ENCODE measurements at places on chromosomes 2 and 18.

DNA sequence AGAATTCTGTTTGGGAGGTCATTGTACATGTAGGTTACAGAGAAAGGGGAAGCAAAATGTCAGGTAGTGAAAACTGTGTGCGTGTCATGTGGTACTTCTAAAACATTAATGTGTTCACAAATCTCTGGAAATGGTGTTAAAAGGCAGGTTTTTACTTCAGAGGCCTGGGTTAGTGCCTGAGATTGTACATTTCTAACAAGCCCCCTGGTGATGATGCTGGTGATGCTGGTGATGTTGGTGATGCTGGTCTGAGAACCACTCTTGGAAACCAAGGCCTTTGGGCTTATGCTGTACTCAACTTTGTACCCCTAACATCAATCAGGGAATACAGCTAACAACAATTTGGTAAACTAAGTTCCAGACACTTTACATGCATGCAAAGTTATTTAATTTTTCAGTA lies 187.1 kb downstream of the SCG2 start:
- DNase-seq, result no peak
- H3K4me3 ChIP-seq, result no peak overlapping the region
- no peaks in the 10 kb centered on the region for H3K36me3 ChIP-seq
- no peak overlapping the region for H3K27ac ChIP-seq
- H3K27me3 ChIP-seq, result no peaks in the 10 kb centered on the region
- no peaks in the 10 kb centered on the region for H3K4me1 ChIP-seq

- H3K36me3 ChIP-seq, result peaks cover 13% of the 10 kb centered on the region
- no peaks in the 10 kb centered on the region for H3K27me3 ChIP-seq
- H3K4me1 ChIP-seq, result peaks cover 22% of the 10 kb centered on the region
- peak; percentile 51 for DNase-seq
- H3K4me3 ChIP-seq, result peak overlapping the region; percentile 100
Measured at GRCh38 chr2:152718909-152719645, 657 bp downstream of the ARL6IP6 start.

GRCh38 chr18:41131050-41131449 lies 824.0 kb upstream of the PIK3C3 start:
- H3K36me3 ChIP-seq, result no peaks in the 10 kb centered on the region
- H3K4me3 ChIP-seq, result no peak overlapping the region
- H3K4me1 ChIP-seq, result no peaks in the 10 kb centered on the region
- H3K27me3 ChIP-seq, result no peaks in the 10 kb centered on the region

- H3K36me3 ChIP-seq, result no peaks in the 10 kb centered on the region
- no peaks in the 10 kb centered on the region for H3K27me3 ChIP-seq
- H3K4me3 ChIP-seq, result peak overlapping the region; percentile 65
- no peak overlapping the region for H3K27ac ChIP-seq
- peak; percentile 77 for DNase-seq
Measured at GRCh38 chr2:130336877-130337734, 5.6 kb upstream of the IMP4 start.

DNA sequence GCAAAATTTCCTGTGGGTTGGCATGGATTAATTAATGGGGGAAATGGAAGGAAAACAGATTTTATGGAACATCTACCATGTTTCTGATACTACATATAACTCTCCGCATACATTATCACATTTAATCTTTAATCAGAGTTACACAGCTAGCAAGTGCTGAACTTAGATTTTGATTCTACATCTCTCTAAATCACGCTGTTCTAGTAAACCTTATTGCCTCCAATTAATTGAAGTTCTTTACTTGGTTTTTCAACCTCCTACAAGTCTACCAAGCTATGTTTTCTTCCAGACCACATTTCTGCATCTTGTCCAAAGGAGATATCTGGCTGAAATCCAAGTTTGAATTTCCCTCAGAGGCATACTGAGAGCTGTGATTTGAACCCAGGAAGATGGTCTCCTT lies 125.8 kb upstream of the GAREM1 start:
- DNase-seq, result no peak
- H3K4me3 ChIP-seq, result no peak overlapping the region
- no peaks in the 10 kb centered on the region for H3K36me3 ChIP-seq
- no peaks in the 10 kb centered on the region for H3K4me1 ChIP-seq
- H3K27me3 ChIP-seq, result no peaks in the 10 kb centered on the region

DNA sequence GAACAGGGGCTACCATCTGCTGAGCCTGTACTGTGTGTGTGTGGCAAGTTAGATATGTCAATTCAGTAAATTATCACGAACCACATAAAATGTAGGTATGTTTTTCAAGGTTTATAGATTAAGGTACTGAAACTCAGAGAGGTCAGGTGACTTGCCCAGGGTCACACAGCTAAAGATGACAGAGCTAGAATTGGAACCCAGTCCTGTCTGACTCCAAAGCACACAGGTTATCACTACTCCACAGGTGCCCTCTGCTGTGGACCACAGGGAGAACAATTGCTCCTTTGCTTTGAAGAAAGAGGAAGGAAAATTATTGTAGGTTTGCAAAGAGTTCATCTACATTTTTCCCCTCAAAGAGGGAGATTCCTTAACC lies 229.7 kb upstream of the AGAP1 start:
- no peak overlapping the region for H3K4me3 ChIP-seq
- no peaks in the 10 kb centered on the region for H3K36me3 ChIP-seq
- H3K27me3 ChIP-seq, result peaks cover 88% of the 10 kb centered on the region
- no peak overlapping the region for H3K27ac ChIP-seq
- no peak for DNase-seq

GRCh38 chr2:150485871-150486538 lies 1.5 kb downstream of the RND3 start:
- DNase-seq, result peak; percentile 26
- peaks cover 28% of the 10 kb centered on the region for H3K4me1 ChIP-seq
- H3K27ac ChIP-seq, result no peak overlapping the region
- peaks cover 73% of the 10 kb centered on the region for H3K27me3 ChIP-seq
- no peaks in the 10 kb centered on the region for H3K36me3 ChIP-seq

DNA sequence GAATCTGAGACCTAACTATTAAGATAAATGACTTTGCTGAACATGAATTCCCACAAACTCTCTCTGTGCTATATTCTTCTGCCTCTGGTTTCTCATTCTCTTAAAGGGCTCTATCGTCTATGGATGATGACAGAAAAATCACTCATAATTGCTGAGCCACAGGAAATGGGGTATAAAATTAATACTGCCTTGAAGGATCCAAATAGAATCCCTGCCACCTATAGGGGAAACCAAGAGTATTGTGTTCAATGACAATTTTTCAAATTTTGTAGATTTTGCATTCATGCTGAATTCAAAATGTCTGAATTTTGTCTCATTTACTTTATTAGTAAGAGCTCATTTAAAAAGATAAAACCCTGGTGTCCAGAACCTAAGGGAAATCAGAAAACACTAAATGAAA lies 235.8 kb downstream of the RBM43 start:
- no peaks in the 10 kb centered on the region for H3K36me3 ChIP-seq
- H3K27ac ChIP-seq, result no peak overlapping the region
- H3K4me1 ChIP-seq, result no peaks in the 10 kb centered on the region

GRCh38 chr2:158745067-158745865 lies 49.9 kb upstream of the DAPL1 start:
- no peaks in the 10 kb centered on the region for H3K27me3 ChIP-seq
- H3K36me3 ChIP-seq, result no peaks in the 10 kb centered on the region
- no peak overlapping the region for H3K27ac ChIP-seq
- H3K4me3 ChIP-seq, result no peak overlapping the region
- H3K4me1 ChIP-seq, result no peaks in the 10 kb centered on the region
- peak; percentile 67 for DNase-seq

- H3K4me3 ChIP-seq, result no peak overlapping the region
- H3K36me3 ChIP-seq, result no peaks in the 10 kb centered on the region
- no peaks in the 10 kb centered on the region for H3K27me3 ChIP-seq
- no peak for DNase-seq
- no peaks in the 10 kb centered on the region for H3K4me1 ChIP-seq
- H3K27ac ChIP-seq, result no peak overlapping the region
Measured at GRCh38 chr2:107108556-107108955, 222.6 kb upstream of the ST6GAL2 start.

DNA sequence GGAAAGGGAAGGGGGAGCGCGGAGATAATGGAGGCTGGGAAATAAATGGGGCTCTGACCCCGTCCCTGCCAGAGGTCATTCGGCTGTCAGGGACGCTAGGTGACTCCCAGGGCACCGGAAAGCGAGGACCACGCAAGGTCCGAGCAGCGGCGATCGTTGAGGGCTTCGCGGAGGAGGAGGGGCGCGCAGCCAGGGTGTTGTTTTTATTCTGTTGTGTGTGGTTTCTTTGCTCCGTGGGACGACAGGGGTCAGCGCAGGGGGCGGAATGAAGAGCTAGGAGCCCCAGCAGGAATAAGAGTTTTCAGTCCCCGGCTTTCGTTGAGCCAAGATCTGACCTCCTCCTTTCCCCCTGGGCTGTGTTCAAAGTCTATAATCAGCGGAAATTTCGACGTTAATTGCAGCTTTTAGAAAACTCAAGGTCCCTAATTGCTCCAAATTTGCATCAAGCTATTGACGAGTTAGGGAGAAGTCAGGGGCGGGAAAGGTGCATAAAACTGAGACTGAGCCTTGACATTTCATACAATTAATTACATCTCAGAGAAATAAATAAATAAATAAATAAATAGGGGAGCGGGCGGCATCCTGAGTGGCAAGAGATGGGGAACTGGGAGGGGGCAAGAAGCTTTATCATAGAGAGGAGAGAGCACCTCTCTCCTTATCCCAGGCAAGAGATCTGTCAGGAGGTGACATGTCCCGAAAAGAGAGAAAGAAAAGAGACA lies 2.2 kb downstream of the GAD1 start:
- no peaks in the 10 kb centered on the region for H3K36me3 ChIP-seq
- peaks cover 62% of the 10 kb centered on the region for H3K4me1 ChIP-seq
- H3K27ac ChIP-seq, result no peak overlapping the region
- no peak overlapping the region for H3K4me3 ChIP-seq

DNA sequence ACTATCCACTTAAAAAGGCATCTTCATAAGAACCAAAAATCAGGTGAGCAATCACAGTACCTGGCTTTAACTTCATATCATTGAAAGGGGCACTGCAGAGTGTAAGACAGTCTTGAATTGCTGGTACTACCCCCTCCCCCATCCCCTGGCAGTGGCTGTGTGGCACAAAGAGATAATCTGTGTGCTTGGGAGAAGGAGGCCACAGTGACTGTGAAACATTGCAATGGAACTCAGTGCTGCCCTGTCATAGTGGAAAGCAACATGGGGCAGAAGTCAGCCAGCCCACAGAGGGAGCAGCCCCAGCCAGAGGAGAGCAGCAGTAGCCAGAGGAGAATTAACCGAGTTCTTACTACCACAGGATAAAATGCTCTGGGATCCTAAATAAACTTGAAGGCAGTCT lies 45.3 kb upstream of the UGP2 start:
- peak; percentile 18 for DNase-seq
- H3K4me1 ChIP-seq, result no peaks in the 10 kb centered on the region
- no peaks in the 10 kb centered on the region for H3K36me3 ChIP-seq
- no peak overlapping the region for H3K27ac ChIP-seq
- H3K27me3 ChIP-seq, result no peaks in the 10 kb centered on the region

DNA sequence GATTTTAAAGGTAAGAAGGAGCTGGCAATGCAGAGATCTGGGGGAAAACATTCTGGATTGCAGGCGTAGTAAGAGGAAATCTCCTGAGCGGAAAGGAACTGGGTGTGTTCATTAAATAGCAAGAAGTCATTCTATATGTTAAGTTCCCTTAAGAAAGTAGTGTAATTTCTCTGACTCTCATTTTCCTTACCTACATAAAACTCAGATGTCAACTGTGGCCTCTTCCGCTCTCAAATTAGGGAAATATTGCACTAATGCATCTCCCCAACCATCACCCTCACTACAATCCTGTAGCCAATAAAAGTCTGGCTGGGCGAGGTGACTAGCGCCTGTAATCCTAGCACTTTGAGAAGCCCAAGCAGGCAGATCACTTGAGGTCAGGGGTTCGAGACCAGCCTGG lies 89.0 kb upstream of the CDC42EP3 start:
- DNase-seq, result no peak
- H3K4me1 ChIP-seq, result peaks cover 3% of the 10 kb centered on the region
- H3K4me3 ChIP-seq, result no peak overlapping the region
- H3K36me3 ChIP-seq, result no peaks in the 10 kb centered on the region

GRCh38 chr18:13653746-13654433 lies 72.5 kb downstream of the FAM210A start:
- no peak overlapping the region for H3K27ac ChIP-seq
- H3K36me3 ChIP-seq, result no peaks in the 10 kb centered on the region
- H3K4me1 ChIP-seq, result no peaks in the 10 kb centered on the region
- no peak overlapping the region for H3K4me3 ChIP-seq

GRCh38 chr2:212904646-212905045 lies 246.8 kb downstream of the IKZF2 start:
- H3K4me3 ChIP-seq, result no peak overlapping the region
- no peaks in the 10 kb centered on the region for H3K4me1 ChIP-seq
- H3K27me3 ChIP-seq, result no peaks in the 10 kb centered on the region

- H3K27me3 ChIP-seq, result no peaks in the 10 kb centered on the region
- H3K36me3 ChIP-seq, result no peaks in the 10 kb centered on the region
- no peak overlapping the region for H3K4me3 ChIP-seq
Measured at GRCh38 chr2:124246170-124246569, 221.1 kb downstream of the CNTNAP5 start.

GRCh38 chr2:20433946-20434553 lies 12.8 kb upstream of the RHOB start:
- H3K27ac ChIP-seq, result no peak overlapping the region
- H3K27me3 ChIP-seq, result no peaks in the 10 kb centered on the region
- peaks cover 2% of the 10 kb centered on the region for H3K4me1 ChIP-seq
- no peak for DNase-seq
- H3K4me3 ChIP-seq, result no peak overlapping the region
- H3K36me3 ChIP-seq, result no peaks in the 10 kb centered on the region

- H3K36me3 ChIP-seq, result no peaks in the 10 kb centered on the region
- H3K27ac ChIP-seq, result no peak overlapping the region
- H3K4me3 ChIP-seq, result no peak overlapping the region
- H3K27me3 ChIP-seq, result no peaks in the 10 kb centered on the region
- no peak for DNase-seq
Measured at GRCh38 chr2:177723235-177723634, 330.7 kb downstream of the AGPS start.

DNA sequence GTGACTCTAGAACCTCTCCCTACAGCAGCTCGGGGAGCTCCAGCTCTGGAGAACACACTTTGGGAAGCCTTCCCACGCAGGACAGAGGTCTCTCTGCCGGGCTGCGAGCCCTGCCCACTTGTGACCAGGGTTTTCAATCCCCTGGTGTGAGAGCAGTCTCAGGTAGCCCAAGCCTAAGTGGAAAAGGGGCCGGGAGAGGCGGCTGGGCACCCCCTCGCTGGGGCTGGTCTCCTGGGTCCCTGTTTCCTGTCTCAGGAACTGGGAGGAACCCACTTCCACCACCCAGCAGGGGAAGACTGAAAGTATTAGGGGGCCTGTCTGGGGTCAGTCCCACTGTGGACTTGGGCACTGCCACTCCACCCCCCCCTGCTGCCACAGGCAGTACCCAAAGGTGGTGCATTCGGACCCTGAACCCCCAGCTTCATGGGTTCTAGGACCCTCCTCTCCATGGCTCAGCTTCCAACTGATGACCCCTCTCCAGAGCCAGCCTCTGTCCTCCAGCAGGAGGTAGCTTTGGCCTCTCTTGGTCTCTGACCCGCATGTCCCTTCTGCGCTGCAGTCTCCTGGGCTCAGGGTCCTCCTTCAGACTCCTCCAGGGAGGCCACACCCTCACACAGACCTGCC lies 70.0 kb downstream of the RRM2 start:
- no peaks in the 10 kb centered on the region for H3K27me3 ChIP-seq
- DNase-seq, result no peak
- H3K36me3 ChIP-seq, result no peaks in the 10 kb centered on the region
- peaks cover 6% of the 10 kb centered on the region for H3K4me1 ChIP-seq
- no peak overlapping the region for H3K27ac ChIP-seq
- no peak overlapping the region for H3K4me3 ChIP-seq
